ENCODE measurements at places on chromosomes 12 and 14.

DNA sequence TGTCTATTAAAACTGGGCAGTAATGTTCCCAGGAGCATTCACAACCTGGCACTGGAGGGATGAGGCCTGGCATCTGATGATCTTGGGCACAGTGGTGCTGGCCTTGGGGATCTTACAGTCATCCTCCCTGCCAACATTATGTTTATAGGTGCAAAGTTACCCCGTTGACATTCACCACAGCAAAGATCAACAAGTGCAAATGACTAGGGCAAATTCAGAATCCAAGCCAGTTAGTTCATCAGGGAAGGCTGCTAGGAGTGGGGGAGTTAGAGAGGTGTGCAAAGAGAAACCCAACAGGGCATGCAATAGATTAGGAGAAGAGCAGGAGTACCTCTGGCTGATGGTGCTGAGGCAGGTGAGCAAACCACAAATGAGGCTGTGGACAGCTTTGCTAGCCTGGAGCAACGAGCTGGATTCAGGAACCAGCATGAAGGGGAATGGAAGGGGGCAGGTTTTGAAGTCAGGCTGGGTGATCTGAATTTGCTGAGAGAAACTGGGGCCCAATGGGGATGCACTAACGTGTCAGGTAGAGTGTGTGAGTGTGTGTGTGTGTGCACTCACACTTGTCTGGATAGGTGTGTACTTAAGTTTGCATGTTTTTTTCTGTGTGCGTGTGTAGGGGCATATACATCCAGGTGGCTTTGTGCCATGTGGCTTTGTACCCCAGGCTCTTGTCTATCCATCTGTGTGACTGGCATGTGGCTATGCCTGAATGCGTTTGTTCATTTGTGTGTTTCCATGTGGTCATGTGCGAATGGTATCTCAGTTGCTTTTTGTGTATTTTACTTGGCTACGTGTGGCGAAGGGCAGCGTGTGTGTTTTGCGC lies 1.6 kb downstream of the CISTR start:
- no peak for DNase-seq

DNA sequence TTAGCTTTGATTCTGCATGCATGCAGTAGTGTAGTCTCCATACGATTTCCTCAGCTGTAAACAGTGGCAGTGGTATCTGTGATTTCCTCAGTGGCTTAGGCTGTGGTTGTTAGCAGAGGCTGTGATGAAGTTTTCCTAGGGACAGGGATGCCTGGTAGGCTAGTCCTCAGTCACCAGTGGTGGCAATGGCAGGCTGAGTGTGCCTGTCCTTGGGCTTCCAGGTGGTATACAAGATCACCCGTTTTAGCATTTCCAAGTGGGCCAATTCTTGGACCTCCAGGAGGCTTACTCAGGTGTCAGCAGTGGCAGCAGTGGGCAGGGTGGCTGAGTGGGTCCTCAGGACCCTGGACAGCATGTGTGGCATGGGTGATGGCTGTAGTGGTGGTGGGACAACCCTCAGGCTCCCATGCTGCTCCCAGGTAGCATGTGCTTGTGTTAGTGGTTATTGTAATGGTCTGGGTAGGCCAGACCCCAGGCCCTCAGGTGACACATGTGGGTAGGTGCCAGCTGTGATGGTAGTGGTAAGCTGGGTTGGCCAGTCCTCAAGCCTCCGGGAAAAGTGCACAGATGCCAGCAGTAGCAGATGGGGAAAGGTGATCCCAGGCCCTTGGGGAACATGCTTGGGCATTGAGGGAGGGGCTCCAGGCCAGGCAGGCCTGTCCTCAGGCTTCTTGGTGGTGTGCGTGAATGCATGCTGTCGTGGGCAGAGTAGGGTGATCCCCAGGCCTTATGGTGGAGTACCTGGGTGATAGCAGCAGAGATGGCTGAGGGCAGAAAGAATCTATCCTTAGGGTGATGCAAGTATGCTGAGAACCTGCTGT lies 146.5 kb downstream of the PAPOLA start:
- no peak for DNase-seq

DNA sequence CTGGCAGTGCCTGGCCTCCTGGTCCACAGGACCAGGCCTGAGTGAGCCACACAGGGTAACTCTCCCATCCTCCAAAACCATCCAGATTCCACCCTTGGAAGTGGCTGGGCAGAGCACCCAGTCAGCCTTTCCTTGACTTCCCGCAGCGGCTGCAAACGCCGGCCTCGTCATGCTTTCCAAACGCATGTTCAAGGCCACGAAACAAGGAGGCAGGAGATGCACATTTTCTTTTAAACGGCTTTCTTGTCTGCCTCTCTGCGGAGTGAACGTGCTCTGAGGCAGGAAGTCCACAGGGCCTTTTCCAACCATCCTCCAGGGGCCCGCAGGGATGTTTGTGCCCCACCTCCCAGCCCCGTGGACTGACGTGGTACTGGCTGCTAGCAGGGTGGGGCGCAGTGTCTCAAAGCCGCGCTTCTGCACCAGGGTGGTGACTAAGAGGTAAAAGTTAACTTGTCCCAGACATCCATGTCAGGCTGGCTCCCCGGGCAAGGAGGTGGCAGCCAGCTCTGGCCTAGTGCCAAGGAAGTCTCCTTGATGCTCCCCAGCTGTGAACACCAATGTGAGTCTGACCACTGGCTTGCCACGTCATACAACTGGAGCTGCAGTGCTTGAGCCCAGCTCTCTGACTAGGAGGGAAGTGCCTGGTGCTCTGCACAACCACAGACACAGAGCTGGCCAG lies 45.0 kb downstream of the KCNA5 start:
- no peak for DNase-seq

DNA sequence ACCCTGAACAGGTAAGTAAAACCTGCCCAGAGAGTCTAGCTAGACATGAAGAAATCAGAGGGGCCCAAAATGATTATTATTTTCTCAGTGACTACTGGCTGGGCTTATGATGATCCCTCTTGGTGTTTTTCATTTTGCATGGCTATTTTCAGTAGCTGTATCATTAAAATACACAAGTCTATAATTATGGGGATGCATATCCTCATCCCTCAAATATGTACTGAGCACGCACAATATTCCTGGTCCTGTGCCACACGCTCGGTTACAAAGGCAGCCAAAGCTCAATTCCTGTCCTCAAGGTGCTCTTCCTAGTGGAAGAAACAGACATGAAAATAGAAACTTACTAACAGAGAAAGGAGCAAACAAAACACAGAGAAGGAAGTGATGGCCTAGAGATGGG lies 180.0 kb downstream of the DAD1 start:
- no peak for DNase-seq

DNA sequence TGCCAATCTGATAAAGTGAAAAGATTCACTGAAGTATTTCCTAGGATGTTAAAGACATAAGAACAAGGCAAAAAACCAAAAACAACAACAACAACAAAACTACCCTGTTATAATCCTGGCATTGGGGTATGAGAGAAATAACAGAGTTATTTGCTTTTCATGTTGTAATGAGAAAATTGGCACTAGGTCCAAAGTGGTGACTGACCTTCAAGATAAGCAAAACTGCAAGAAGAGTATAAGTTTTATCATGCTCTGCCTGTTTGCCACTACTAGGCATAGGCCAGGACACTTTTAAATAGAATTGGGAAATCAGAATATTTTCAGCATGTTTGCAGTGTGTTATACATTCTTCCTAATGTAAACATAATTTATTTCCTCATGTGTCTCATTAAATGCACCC lies 140.1 kb upstream of the CPM start:
- DNase-seq: no peak

DNA sequence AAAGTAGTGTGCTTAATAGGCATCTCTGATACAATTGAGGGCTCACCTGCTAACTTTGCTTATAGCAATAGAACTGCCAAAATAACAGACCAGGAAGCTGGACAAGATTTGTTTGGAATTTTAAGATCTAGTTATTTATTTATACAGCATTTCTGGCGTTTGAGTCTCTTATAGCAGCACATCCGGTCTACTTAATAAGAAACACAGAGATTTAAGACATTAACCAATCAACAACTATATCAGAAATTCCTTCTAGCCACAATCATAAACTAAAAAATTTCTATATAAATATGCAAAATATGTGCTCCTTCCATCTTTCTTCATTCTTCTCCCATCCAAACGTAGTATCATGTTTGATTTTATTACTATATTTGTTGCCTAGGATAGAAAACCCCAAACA lies 2.6 kb downstream of the RTN1 start:
- DNase-seq: no peak

DNA sequence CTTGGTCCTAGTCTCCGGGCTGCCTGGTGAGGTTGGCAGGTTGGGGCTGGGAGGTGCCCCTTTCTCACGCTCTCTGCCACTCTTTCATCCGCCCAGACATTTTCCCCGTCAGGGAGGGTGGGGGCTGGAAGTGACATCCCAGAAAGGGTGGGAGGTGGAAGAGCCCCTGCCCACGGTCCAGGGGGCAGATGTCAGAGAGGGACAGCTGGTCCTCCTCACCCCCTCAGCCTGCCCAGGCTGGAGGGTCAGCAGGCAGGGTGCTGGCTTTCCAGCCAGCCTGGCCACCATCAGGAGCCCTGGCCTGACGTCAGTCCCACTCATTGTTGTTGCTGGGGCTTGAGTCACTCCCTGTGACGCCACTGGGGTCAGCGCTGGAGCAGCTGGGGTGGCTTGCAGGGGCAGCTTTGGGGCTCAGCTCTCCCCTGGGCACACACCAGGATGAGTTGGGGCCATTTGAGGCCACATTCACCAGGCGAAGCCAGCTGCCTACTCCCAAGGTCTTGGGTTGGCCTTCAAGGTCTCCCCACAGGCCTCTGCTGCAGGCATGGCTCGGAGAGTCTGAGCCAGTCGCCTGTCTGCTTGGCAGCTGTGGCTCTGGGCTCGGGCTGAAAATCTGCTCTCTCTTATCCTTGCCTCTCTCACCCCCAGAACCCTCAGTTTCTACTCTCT lies 5.7 kb upstream of the ATG101 start:
- DNase-seq: no peak

DNA sequence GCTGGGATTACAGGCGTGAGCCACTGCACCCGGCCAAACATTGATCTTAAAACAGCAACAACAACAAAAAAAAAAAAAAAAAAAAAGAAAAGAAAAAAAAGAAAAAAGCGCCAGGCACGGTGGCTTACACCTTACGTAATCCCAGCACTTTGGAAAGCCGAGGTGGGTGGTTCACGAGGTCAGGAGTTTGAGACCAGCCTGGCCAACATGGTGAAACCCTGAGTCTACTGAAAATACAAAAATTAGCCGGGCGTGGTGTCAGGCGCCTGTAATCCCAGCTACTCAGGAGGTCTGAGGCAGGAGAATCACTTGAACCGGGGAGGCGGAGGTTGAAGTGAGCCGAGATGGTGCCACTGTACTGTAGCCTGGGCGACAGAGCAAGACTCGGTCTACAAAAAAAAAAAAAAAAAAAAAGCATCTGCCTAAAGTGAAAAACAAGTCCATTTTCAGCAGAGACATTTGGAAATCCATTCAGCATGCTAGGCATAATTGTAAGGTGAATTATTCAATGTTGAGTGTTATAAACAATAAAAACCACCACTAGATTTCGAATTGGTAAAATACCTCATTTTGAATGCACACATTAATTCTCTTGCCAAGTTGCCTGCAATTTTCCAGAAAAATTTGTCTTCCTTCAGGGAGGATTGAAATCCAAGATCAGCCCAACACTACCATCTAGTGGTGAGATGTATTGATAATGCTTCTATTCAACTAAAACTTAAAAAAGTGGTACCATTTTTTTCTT lies 8.0 kb upstream of the CERS5 start:
- DNase-seq: no peak

GRCh38 chr14:72451054-72451972 lies 442.6 kb downstream of the DPF3 start:
- DNase-seq: peak; percentile 31

DNA sequence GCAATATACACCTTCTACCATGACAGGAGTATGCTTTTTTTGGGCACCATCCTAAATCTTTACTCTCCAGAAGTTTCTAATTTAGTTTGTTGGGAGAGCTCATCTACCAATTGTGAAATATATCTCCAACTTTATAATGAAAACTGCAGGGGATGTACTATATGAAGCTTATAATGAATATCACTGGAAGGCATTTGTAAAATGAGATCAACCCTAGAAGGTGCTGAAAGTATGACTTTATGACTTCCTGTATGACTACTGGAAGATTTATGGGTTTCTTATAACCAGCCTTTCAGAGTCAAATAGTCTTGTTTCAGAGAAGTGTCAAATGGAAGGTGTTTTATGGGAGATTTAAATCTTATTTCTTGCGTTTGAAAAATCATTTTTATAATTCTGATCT lies 122.9 kb downstream of the MYRFL start:
- no peak for DNase-seq

GRCh38 chr12:13788626-13789025 lies 192.8 kb downstream of the GRIN2B start:
- DNase-seq: no peak

GRCh38 chr12:80151131-80151530 lies 51.8 kb downstream of the OTOGL start:
- DNase-seq: no peak

DNA sequence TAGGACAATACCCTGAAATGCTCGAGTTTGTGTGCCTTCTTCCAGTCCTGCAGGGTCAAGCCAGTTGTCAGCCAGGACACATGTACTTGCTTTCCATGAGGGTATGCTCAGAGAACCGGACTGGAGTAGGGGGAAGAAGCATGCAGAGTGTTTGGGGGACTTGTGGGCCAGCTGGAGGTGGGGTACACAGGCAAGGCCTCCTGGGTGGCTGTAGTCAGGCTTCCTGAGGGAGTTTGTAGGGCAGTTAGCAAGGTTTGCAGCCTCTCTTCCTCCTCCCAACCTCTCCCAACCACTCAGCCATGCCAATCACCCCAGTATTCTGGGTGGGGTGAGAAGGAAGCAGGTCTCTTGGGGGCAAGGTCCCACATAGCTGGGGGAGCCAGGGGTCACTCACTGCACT lies 47.0 kb upstream of the RHOJ start:
- DNase-seq: no peak

- DNase-seq: no peak
These were observed 96.3 kb upstream of the HIF1A start for GRCh38 chr14:61598980-61599379.

- DNase-seq: no peak
These were observed 36.1 kb upstream of the NEDD1 start for GRCh38 chr12:96870946-96871345.

GRCh38 chr12:16474801-16475200 lies 127.4 kb downstream of the MGST1 start:
- DNase-seq: no peak

- peak; percentile 77 for DNase-seq
These were observed 1.3 kb upstream of the TEDC1 start for GRCh38 chr14:105489542-105490266.

DNA sequence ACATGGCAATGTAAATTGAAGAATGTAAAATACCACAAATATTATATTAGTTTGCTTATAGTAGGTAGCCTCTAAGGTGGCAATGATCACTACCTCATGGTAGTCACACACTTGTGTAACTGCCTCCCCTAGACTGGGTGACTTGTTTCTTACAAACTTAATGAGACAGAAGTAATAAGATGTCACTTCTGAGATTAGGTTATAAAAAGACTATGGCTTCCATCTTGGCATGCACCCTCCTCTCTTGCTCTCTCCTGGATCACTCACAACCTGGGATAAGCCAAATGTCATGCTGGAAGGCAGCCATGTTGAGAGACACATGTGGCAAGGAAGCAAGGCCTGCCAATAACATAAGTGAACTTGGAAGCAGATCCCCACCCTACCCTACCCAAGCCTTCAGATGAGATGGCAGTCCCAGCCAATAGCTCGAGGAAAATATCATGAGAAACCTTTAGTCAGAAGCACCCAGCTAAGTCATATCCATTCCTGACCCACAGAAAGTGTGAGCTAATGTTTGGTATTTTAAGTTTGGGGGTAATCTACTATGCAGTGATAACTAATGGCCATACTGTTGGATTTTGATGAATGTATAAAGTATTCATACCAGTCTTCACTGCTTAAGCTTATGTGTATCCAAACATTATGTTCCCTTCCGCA lies 43.3 kb downstream of the PPP1R12A start:
- no peak for DNase-seq
